ENCODE measurements at places on chromosomes 2 and 18.

GRCh38 chr2:101794141-101794540 is 96.6 kb downstream of the MAP4K4 start:
- no peak for DNase-seq

DNA sequence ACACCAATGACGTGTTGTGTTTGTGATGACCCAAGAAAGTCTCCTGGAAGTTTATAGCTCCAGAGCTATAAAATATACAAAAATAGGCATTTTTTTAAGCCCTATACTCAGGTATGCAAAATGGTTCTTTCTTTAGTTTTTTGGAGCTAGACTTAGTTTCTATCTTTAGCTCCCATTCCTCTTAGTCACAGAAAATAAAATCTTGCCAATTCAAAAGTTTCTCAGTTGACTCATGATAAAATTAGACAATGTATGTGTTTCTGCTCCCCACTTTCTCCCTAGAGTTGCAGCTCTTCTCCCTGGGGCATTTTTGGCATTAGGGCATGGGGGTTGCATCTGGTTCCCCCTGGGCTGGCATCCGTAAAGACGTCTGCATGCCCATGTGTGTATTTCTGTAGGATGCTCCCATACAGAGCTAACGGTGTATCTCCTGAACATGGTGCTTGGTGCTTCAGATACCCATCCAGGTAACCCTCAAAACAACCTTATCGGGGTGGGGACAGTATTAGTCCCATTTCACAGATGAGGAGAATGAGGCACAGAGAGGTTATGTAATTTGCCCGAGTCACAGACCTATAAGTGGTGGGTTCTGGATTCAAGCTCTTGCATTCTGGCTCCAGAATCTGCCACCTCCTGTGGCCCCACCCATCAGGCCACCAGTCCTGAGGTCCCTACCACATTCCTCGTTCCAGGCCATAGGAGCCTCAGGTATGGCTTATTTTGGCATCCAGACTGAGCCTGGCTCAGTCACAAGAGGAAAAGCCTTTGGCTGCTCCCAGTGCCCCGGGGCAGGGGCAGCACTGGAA is 43.1 kb upstream of the ASAP2 start:
- no peak for DNase-seq

- DNase-seq: no peak
Observed at GRCh38 chr18:6289843-6290242, 124.9 kb downstream of the L3MBTL4 start.

DNA sequence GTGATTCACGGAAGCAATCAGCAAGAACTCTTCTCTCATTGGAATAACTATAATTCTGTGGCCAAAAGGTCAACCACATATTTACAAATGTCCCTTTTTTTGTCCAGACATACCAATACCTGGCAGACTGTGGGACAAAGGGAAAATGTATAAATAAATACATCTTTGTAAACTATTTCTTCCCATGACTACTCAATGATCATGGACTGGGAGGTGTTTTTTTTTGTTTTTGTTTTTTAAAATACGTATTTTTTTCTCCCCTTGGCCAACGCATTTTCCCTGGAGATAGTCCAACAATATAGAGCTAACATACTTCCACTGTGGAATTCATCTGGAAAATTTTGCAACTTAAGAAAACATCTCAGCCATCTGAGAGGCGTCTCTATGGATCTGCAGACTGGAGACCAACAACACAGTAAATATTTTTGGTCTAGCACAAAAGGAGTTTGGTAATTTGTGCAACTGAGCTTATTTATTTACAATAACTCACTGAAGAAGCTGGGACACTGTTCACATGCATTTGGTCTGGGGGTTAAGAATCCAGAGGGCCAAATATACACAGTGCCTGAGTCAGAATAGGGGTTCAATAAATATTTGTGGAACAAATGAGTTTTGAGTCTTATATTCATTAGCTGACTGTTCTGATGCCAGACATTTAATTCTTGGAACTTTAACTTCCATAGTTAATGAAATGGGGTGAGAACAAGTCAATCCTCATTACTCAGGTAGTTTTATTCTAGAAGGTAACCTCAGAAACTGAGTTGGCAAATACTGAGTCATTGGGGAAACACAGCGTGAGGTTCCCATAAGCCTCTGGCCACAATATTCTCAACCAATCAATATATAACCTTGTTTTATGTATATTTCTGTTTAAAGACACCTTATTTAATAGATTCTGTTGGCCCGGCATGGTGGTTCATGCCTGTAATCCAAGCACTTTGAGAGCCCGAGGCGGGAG is 36.2 kb downstream of the CCBE1 start:
- DNase-seq: no peak

- DNase-seq: no peak
Observed at GRCh38 chr2:128202791-128203190, 111.8 kb downstream of the UGGT1 start.

DNA sequence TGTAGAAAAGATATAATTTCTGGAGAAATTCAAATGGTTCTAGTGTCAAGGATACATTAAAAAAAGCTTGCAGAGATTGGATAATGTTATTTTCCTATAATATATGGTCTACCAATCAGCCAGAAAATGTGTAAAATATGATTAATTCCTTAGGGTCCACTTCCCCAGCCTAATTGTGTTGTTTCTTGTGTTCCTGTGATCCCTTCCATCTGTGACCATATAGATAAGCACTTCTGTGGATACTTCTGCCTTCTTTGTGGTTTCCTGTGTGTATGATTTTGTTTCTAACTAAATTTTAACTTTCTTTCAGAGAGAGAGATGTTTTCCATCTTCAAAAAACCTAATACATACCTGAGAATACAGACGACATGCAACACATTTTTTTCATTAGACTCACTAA is 367.1 kb upstream of the PIK3C3 start:
- DNase-seq: no peak

DNA sequence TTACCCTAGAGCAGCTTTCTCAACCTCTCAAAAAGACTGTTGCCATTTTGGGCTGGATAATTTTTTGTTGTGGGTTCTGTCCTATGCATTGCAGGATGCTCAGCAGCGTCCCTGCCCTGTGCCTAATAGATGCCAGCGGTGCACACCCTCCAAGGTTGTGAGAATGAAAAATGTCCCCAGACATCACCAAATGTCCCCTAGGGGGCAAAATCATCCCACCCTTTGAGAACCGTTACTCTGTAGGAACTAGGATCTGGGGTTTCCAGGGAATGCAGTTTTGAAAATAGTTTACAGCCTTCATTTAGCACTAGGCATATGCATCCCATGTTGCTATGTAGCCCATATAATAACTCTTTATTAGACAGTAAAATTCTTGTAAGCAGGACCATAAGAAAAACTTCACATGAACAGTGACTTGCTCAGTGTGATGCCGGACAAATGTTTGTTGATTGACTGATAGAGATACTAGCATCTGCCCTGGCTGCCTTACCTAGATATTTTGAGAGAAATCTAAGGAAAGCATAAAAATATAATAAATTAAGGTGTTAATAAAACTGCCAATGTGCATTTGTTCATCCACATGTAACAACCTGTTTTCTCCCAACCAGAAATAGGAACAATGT is 79.2 kb upstream of the EPC2 start:
- DNase-seq: peak; percentile 13

- DNase-seq: peak; percentile 55
Observed at GRCh38 chr18:48875942-48876511, 74.7 kb downstream of the SMAD7 start.
